Right cardiac atrium (tissue), 5 donors: ENCODE measurements at places on chromosomes 13 and 19.
A peak's percentile ranks its signal among the peaks of the same experiment; 100 is the strongest.

GRCh38 chr19:2424686-2425621 is 2.4 kb downstream of the TIMM13 start:
- DNase-seq: peak; percentile 82

GRCh38 chr19:56856822-56857221 is 16.3 kb upstream of the PEG3 start:
- DNase-seq: no peak

GRCh38 chr13:109786457-109787134 is at the start of gene IRS2:
IRS2 (minus strand) TSS chr13:109786583; CDS start chr13:109786053, 530 bp downstream.
- peak; percentile 94 for DNase-seq

DNA sequence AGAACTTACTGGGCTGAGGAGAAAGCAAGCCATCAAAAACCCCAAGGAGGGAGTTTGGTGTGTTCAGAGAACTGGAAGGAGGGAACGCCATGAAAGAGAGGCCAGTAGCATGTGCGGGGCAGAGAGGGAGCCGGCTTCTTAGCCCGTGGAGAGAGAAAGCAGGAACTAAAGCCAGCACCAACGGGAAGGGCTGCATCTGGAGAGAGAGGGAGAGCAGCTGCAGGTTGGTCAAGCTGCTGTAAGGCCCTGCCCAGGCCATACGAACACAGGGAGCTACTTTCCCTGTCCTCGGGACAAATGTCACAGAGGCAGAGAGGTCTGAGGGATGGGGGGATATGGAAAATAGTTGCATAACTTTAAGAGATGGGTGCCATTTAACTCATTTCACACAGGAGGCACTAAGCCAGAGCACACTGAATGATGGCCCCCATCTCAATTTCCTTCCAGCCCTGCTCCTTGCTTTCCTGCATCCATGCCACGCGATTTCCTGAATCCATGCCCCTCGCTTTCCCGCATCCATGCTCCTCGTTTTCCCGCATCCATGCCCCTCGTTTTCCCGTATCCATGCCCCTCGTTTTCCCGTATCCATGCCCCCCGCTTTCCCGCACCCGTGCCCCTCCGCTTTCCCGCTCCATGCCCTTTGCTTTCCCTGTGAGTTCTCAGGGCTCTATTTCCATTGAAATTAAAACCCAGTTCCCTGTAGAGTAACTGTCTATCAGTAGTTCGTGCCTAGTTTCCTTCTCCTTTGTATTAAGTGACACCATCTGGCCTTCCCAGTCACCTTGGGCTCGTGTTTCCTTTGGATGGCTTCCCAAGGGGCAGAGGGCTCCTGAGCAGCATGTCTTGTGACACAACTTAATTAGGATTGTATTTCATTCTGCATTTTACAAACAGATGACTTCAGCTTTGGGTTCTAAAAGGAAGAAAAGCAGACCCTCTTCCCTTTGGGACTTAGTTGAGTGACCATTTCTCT is 31.5 kb upstream of the TPT1 start:
- no peak for DNase-seq

GRCh38 chr13:77329911-77330584 is 3.2 kb upstream of the MYCBP2 start:
- no peak for DNase-seq

GRCh38 chr19:912181-913079 is 589 bp downstream of the R3HDM4 start:
- no peak for DNase-seq

DNA sequence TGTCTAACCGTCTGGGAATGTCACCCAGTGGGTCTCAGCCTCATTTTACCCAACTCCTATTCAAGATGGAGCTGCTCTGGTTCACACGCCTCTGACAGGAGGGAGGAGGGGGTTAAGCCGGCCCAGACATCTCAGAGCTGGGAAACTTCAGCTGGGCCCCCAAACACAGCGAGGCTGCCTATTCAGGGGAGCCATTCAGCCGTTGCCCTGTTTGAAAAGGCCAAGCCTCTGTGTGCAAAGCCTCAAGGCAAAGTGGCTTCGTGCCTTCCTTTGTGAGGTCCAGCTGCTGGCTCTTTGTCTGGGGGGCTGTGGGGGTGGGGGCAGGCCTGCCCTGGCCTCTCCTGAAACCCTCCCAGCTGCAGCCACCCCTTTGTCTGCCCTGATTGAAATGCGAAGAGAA is 147.4 kb downstream of the PTPRS start:
- DNase-seq: no peak
